ENCODE measurements at places on chromosomes 3 and 15. TPM values are rescaled to one million over a fixed set of nuclear protein-coding genes. Genes with fewer than 3 reads are reported as not detected.

- no peak overlapping the region for H3K27ac ChIP-seq
- H3K36me3 ChIP-seq, result no peaks in the 10 kb centered on the region
- no peaks in the 10 kb centered on the region for H3K27me3 ChIP-seq
- DNase-seq, result no peak
- H3K4me1 ChIP-seq, result no peaks in the 10 kb centered on the region
These were observed 13.9 kb downstream of the UPK1B start for GRCh38 chr3:119187266-119187665.

- H3K27me3 ChIP-seq, result no peaks in the 10 kb centered on the region
- peaks cover 70% of the 10 kb centered on the region for H3K4me1 ChIP-seq
- peak overlapping the region; percentile 96 for H3K27ac ChIP-seq
- no peaks in the 10 kb centered on the region for H3K36me3 ChIP-seq
- no peak overlapping the region for H3K4me3 ChIP-seq
- no peak for DNase-seq
These were observed 74.3 kb downstream of the HMG20A start for GRCh38 chr15:77494964-77495363.

- DNase-seq, result no peak
- no peaks in the 10 kb centered on the region for H3K36me3 ChIP-seq
- no peaks in the 10 kb centered on the region for H3K4me1 ChIP-seq
- no peak overlapping the region for H3K27ac ChIP-seq
- peak overlapping the region; percentile 43 for H3K4me3 ChIP-seq
- H3K27me3 ChIP-seq, result no peaks in the 10 kb centered on the region
These were observed 11.3 kb upstream of the KNL1 start for GRCh38 chr15:40582726-40583246.

- no peaks in the 10 kb centered on the region for H3K4me1 ChIP-seq
- H3K4me3 ChIP-seq, result no peak overlapping the region
- no peaks in the 10 kb centered on the region for H3K27me3 ChIP-seq
- no peaks in the 10 kb centered on the region for H3K36me3 ChIP-seq
These were observed 107.5 kb upstream of the NSMCE3 start for GRCh38 chr15:29377161-29377560.

The ISL2 gene
- total RNA-seq, result not detected

The SEC61A1 gene
- 59.4 TPM for total RNA-seq

DNA sequence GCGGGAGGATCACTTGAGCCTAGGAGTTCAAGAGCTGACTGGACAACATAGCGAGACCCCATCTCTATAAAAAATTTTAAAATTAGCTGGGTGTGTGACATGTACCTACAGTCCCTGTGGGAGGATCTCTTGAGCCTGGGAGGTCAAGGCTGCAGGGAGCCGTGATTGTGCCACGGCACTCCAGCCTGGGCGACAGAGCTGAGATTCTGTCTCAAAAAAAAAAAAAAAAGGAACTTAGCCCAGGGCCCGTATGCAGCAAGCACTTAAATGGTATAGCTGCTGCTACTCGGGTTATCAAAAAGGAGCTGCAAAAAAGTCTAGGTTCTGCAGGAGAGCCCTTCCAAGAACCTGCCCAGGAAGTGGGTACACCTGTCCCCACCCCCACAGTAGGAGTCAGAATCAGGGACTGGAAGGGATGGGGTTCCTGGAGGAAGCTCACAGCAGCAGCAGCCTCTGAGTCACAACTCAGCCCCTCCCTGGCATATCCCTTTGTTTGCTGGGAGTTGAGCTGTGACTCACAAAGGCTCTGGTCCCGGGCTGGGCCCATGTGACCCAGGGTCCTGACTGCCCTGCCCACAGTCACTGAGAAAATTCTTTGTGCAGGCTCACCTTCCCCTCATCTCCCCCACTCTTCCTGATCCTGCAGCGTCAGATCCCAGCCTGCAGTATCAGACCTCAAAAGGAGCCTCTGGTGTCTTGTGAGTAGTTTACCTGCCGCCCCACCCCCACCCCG, at the start of gene SPATA12:
TSS of gene SPATA12 (plus strand) at position 576 of the 733 bp plus-strand sequence. CDS start 13,031 bp downstream, outside the sequence.
- H3K36me3 ChIP-seq, result no peaks in the 10 kb centered on the region
- H3K27ac ChIP-seq, result no peak within 1 kb of the TSS
- peak; percentile 31 for DNase-seq
- no peak within 1 kb of the TSS for H3K4me3 ChIP-seq

The GANC gene
- total RNA-seq, result 17.9 TPM

GRCh38 chr3:134473868-134474546, 11.8 kb downstream of the ANAPC13 start:
- no peak overlapping the region for H3K4me3 ChIP-seq
- H3K27me3 ChIP-seq, result no peaks in the 10 kb centered on the region
- H3K36me3 ChIP-seq, result peaks cover 38% of the 10 kb centered on the region

DNA sequence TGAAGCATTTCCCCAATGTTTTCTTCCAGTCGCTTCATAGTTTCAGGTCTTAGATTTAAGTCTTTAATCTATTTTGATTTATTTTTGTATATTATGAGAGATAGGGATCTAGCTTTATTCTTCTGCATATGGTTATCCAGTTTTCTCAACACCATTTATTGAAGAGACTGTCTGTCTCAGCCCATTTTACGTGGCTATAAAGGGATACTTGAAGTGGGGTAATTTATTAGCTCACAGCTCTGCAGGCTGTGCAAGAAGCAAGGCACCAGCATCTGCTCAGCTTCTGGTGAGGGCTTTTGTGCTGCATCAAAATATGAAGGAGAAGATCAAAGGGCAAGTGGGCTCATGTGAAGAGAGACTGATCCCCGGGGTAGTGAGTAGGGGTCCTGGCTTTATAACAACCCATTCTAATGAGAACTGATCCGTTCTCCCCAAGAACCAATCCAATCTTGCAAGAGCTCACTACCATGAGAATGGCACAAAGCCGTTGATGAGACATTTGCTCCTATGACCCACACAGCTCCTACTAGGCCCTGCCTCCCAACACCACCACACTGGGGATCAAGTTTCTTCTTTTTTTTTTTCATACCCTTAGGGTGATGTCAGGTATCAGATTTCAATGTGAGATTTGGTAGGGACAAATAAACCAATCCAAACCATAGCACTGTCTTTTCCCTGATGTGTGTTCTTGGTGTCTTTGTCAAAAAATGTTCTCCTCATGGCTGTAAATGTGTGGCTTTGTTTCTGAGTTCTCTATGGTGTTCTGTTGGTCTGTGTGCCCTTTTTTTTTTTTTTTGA, 63.2 kb downstream of the IQGAP1 start:
- DNase-seq, result no peak
- no peaks in the 10 kb centered on the region for H3K4me1 ChIP-seq
- H3K36me3 ChIP-seq, result no peaks in the 10 kb centered on the region
- H3K27ac ChIP-seq, result no peak overlapping the region
- no peaks in the 10 kb centered on the region for H3K27me3 ChIP-seq

DNA sequence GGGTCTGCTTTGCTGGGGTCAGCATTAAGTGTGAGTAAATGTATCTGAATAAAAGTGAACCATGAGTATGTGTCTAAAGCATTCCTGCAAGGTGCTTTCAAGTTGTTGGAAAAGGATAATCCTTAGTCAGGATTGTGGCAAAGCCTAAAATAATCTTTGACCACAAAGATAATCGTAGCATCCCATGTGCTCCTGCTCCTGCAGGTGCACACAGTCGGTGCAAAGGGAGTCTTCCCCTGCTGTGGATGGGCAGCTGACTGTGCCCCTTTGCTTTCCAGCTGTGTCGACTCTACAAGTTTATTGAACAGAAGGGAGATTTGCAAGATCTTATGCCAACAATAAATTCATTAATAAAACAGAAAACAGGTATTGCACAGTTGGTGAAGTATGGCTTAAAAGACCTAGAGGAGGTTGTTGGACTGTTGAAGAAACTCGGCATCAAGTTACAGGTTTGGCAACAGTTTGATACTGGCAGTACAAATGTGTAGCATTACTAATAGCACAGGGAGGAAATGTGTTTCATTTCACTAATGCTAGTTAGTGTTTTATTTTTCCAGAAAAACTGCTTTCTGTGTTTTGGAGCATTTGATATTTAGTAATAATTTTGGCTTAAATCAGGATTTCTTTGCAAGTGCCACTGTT, 22.6 kb downstream of the SRP14 start:
- DNase-seq, result no peak
- H3K4me1 ChIP-seq, result no peaks in the 10 kb centered on the region
- no peak overlapping the region for H3K4me3 ChIP-seq
- no peak overlapping the region for H3K27ac ChIP-seq
- no peaks in the 10 kb centered on the region for H3K27me3 ChIP-seq
- H3K36me3 ChIP-seq, result peaks cover 2% of the 10 kb centered on the region

DNA sequence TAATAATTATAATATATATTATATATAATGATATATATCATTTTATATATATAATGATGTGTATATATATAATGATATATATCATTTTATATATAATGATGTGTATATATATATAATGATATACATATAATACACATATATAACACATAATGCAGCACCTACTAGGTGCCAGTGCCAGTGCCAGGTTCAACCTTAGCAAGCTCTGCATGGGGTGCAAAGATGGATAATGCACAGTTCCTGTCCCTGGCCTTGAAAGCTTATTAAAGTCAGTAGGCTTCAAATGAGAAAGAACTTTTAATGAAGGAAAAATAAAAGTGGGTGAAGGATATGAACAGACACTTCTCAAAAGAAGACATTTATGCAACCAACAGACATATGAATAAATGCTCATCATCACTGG, 192.7 kb upstream of the SLC2A2 start:
- no peaks in the 10 kb centered on the region for H3K36me3 ChIP-seq
- no peaks in the 10 kb centered on the region for H3K27me3 ChIP-seq
- H3K27ac ChIP-seq, result no peak overlapping the region
- H3K4me3 ChIP-seq, result no peak overlapping the region

GRCh38 chr3:53740956-53741355, 105.3 kb downstream of the CHDH start:
- H3K36me3 ChIP-seq, result no peaks in the 10 kb centered on the region

The MCF2L2 gene
- total RNA-seq, result not detected

DNA sequence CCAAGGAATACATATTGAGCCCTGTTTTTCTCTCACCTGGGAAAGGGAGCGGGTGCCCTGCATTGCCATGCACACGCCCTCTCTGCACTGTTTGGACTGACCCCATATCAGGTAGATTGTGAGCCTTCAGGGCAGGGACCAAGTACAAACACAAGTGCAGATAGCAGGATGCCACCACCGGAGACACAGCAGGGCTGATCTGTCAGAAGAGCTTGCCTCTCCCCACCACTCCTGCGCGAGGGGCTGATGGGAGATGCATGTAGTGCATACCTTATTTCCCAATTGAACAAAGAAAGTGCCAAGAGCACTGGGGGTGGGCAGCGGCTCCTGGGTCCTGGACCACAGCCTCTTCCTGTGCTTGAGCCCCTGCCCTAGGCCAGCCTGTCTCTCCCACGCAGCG, 9.0 kb upstream of the SLCO2A1 start:
- H3K4me1 ChIP-seq, result peaks cover 9% of the 10 kb centered on the region
- H3K36me3 ChIP-seq, result no peaks in the 10 kb centered on the region
- H3K4me3 ChIP-seq, result no peak overlapping the region
- H3K27ac ChIP-seq, result no peak overlapping the region
- no peaks in the 10 kb centered on the region for H3K27me3 ChIP-seq

The ZBTB47 gene
- total RNA-seq, result 117 TPM

GRCh38 chr3:55332176-55332575, 154.9 kb downstream of the WNT5A start:
- no peak overlapping the region for H3K4me3 ChIP-seq
- H3K4me1 ChIP-seq, result no peaks in the 10 kb centered on the region
- H3K27me3 ChIP-seq, result peaks cover 6% of the 10 kb centered on the region
- no peak overlapping the region for H3K27ac ChIP-seq

The GASK1A gene
- 0.28 TPM for total RNA-seq

The CCR3 gene
- total RNA-seq, result not detected

The GPR160 gene
- total RNA-seq, result 0.55 TPM

The RASGRF1 gene
- not detected for total RNA-seq

- DNase-seq, result no peak
- no peak overlapping the region for H3K4me3 ChIP-seq
- peaks cover 11% of the 10 kb centered on the region for H3K36me3 ChIP-seq
These were observed 21.1 kb downstream of the ACAA1 start for GRCh38 chr3:38115645-38116427.

DNA sequence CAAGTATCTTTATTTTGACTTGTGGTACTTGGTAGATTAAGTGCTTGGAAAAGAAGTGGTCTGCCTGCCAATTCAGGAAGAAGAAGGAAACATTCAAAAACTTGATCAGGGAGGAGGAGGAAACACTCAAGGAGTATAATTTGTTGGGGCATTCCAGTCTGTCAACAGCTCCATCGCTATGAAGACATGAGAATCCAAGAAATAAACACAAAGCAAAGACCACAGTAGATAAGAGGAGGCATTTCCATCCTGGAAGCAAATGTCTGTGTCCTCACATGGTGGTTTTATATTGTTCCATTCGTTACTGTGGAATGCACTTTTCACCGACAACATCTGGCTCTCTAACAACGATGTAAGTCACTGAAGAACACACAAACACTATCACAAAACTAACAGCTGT, 176.1 kb upstream of the FRMD4B start:
- no peaks in the 10 kb centered on the region for H3K27me3 ChIP-seq
- H3K4me3 ChIP-seq, result no peak overlapping the region
- no peak for DNase-seq
- no peak overlapping the region for H3K27ac ChIP-seq
- no peaks in the 10 kb centered on the region for H3K36me3 ChIP-seq
- H3K4me1 ChIP-seq, result peaks cover 24% of the 10 kb centered on the region

The CHRNA7 gene
- total RNA-seq, result 2.0 TPM

- H3K4me1 ChIP-seq, result no peaks in the 10 kb centered on the region
- no peak overlapping the region for H3K27ac ChIP-seq
- H3K27me3 ChIP-seq, result no peaks in the 10 kb centered on the region
- H3K36me3 ChIP-seq, result no peaks in the 10 kb centered on the region
- H3K4me3 ChIP-seq, result no peak overlapping the region
- DNase-seq, result no peak
These were observed 344.8 kb downstream of the ERC2 start for GRCh38 chr3:56123487-56123886.

- no peak overlapping the region for H3K4me3 ChIP-seq
- no peaks in the 10 kb centered on the region for H3K36me3 ChIP-seq
- no peak overlapping the region for H3K27ac ChIP-seq
- no peaks in the 10 kb centered on the region for H3K27me3 ChIP-seq
- DNase-seq, result no peak
These were observed 44.4 kb downstream of the IL1RAP start for GRCh38 chr3:190558316-190558715.

DNA sequence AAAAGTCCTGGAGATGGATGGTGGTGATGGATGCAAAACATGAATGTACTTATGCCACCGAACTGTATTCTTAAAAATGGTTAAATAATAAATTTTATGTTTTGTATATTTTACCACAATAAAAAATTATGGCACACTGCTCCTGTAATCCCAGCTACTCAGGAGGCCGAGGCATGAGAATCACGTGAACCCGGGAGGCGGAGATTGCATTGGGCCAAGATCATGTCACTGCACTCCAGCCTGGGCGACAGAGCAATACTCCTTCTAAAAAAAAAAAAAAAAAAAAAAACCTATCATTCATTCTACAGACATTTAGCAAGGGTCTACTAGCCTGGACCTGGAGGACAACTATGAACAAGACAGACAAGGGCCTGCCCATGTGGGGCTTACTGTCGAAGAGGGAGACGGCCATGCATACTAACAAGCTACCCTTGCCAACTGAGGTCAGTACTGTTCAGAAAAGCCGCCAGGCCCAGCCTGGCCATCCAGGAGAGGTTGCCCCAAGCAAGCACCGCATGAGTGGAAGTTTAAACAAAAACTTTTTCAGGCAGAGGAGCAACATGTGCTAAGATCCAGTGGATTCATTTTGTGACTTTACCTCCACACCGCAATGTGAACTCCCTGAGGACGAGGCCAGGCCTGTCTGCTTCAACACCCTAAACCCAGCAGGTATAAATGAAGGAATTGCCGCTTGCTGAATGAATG, 2.8 kb upstream of the NEK4 start:
- peaks cover 10% of the 10 kb centered on the region for H3K4me1 ChIP-seq
- H3K36me3 ChIP-seq, result no peaks in the 10 kb centered on the region
- no peak overlapping the region for H3K27ac ChIP-seq
- H3K27me3 ChIP-seq, result no peaks in the 10 kb centered on the region
- DNase-seq, result no peak

Data from heart right ventricle (tissue), 16 donors.